ENCODE measurements at places on chromosomes 1 and 21. TPM values are rescaled to one million over a fixed set of nuclear protein-coding genes. Genes with fewer than 3 reads are reported as not detected.

Gene ZBED6
- total RNA-seq = 2.7 TPM

Gene PRDX6
- total RNA-seq = 349 TPM

Gene CYP4A22
- total RNA-seq = not detected

Gene NBPF6
- not detected for total RNA-seq

Gene GBP7
- total RNA-seq = not detected

Gene TFF2
- total RNA-seq = not detected

Gene MNDA
- total RNA-seq = not detected

Gene CYP4A11
- total RNA-seq = not detected

Gene LINGO4
- total RNA-seq = not detected

Gene PRDM15
- total RNA-seq = 2.9 TPM

Gene KLF17
- 0.43 TPM for total RNA-seq

Gene TNFRSF18
- total RNA-seq = 0.17 TPM

Gene RHD
- total RNA-seq = not detected

Gene SORT1
- 3.7 TPM for total RNA-seq

Gene KRTAP21-2
- not detected for total RNA-seq

Gene DMRTA2
- total RNA-seq = 0.13 TPM

Data from A549 treated with Hydrocortisone at 1 μM for 4 hours (cell line).